ENCODE measurements at places on chromosomes 16 and 17.

DNA sequence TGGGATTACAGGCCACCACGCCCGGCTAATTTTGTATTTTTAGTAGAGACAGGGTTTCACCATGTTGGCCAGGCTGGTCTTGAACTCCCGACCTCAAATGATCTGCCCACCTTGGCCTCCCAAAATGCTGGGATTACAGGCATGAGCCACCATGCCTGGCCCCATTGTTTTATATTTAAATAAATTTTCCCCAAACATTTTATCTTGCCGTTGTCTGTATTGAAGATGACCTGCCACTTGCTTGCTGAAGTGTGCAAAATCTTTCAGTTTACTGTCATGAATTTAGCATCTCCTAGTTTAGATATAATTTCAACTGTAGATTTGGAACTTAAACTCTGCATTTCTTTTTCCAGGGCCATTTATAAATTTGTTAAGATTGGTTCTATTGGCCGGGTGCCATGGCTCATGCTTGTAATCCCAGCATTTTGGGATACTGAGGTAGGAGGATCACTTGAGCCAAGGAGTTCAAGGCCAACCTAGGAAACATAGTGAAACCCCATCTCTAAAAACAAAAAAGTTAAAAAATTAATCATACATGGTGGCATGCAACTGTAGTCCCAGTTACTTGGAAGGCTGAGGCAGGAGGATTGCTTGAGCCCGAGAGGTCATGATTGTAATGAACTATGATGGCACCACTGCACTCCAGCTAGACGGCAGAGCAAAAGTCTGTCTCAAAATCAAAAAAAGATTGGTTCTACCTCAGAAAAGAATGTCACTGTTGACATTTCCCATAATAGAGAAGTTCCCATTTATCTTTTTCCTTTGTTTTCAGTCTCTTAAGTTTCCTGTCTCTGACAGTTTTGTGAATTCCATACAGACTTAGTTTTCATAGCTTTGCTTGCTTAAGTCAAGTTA is 84.4 kb downstream of the VMP1 start:
- no peak for DNase-seq

GRCh38 chr16:67277294-67277998 is 1.9 kb upstream of the PLEKHG4 start:
- peak; percentile 88 for DNase-seq

- no peak for DNase-seq
Measured at GRCh38 chr17:30173649-30174048, 57.0 kb downstream of the NSRP1 start.

GRCh38 chr16:83031524-83031923 is 404.8 kb downstream of the CDH13 start:
- DNase-seq: no peak

DNA sequence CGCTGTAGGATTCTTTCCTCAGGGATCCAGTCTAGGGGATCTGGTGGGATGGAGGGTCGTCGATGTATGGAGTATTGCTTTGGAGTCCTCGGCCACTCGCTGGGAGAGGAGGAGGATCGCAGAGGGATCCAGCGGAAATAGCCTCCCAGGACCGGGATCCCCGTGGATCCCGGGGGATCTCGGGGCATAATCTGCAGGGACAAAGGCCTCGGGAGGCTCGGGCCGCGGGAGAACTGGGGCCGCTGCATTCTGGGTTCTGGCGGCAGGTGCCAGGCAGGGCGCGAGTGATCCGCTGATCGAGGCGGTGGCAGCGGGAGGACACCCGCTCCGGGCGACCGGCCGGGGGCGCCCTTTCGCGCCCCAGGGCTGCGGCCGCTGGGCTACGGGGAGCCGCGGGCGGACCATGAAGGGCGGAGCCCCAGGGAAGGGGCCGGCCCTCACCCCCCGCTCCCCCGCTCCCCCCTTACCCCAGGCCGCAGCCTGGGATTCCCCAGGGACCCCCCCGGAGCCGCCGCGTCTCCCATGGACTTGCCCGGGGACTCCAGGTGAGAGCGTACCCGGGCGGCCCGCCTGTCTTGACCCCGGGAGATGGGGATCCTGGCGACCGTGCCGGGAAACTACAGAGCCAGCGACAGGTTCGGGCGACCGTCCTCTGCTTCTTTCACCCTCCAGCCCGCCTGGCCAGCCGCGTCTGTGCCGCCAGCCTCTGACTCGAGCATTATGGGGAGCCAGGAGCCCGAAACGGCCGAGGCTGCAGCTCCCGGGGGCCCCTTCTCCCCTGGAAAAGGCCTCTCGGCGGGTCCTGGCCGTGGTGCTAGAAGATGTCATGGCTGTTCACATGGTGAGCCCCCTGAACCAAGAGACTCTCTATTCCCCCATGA is 604 bp downstream of the PRR14 start:
- no peak for DNase-seq

GRCh38 chr16:76976101-76976500 is 214.9 kb upstream of the MON1B start:
- no peak for DNase-seq

- DNase-seq: no peak
Measured at GRCh38 chr16:26301516-26301915, 609.8 kb downstream of the HS3ST4 start.

GRCh38 chr17:11340803-11341202 is 99.8 kb downstream of the SHISA6 start:
- no peak for DNase-seq

GRCh38 chr16:55351936-55352335 is 27.9 kb downstream of the IRX6 start:
- DNase-seq: no peak

- DNase-seq: no peak
Measured at GRCh38 chr17:76544546-76545365, 4.9 kb downstream of the PRCD start.

All from retinal pigment epithelial cell (primary cell).